ENCODE measurements at places on chromosomes 2 and 18.

GRCh38 chr2:84970210-84970867 lies 622 bp upstream of the KCMF1 start:
- peak; percentile 63 for DNase-seq

GRCh38 chr2:166361351-166362153 lies 14.2 kb downstream of the SCN9A start:
- no peak for DNase-seq

- DNase-seq: no peak
Measured at GRCh38 chr2:159939946-159940345, 122.5 kb downstream of the PLA2R1 start.

DNA sequence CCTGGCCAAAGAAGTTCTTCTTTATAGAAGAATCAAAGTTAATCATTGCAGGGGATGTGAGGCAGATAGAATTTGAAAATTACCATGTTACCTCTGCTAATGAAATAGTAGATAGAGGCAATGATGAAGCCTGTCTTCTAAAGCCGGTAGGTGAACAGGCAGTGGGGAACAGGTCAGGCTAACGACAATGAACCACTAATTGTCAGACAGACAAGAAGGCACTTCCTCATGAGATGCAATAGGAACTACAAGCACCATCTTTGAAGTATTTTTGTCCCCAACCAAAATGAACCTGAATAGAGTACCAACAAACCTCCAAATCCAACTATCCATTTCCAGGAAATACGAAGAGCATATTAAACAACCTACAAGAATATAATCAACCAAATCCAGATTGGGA lies 41.6 kb upstream of the RAB31 start:
- no peak for DNase-seq

GRCh38 chr2:204019572-204020501 lies 83.3 kb downstream of the ICOS start:
- peak; percentile 47 for DNase-seq

GRCh38 chr18:65587491-65587890 lies 163.3 kb upstream of the CDH7 start:
- DNase-seq: no peak

GRCh38 chr2:112033600-112033999 lies 21.5 kb upstream of the TMEM87B start:
- DNase-seq: no peak

GRCh38 chr2:12059616-12060441 lies 313.4 kb downstream of the LPIN1 start:
- DNase-seq: no peak
